ENCODE measurements at places on chromosomes 11 and 22. TPM values are rescaled to one million over a fixed set of nuclear protein-coding genes. Genes with fewer than 3 reads are reported as not detected.
A peak's percentile ranks its signal among the peaks of the same experiment; 100 is the strongest.

The INS gene
- total RNA-seq = not detected

The TRIM49D1 gene
- total RNA-seq = not detected

The SESN3 gene
- 0.14 TPM for total RNA-seq

GRCh38 chr11:87258171-87258833, 220.6 kb downstream of the TMEM135 start:
- DNase-seq = no peak

DNA sequence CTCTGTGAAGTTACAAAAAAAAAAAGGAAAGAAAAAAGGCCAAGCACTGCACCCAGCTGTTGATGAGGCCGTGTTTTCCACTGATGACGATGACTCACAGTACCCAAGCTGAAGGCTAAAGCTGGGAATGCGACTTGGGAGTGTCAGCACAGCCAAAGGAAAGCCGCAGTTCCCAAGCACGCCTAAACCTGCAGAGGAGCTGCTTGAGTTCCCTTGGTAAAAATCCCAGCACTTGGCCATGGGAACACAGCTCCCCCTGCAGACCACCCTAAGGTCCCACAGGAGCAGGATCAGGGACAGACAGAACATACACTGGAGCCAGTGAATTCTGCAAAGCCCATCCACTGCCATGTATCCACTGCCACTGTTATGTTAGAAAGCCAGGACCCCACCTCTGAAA, 39.9 kb downstream of the SERGEF start:
- DNase-seq = peak; percentile 87

- no peak for DNase-seq
Measured at GRCh38 chr11:103581760-103582159, 454.7 kb upstream of the DDI1 start.

DNA sequence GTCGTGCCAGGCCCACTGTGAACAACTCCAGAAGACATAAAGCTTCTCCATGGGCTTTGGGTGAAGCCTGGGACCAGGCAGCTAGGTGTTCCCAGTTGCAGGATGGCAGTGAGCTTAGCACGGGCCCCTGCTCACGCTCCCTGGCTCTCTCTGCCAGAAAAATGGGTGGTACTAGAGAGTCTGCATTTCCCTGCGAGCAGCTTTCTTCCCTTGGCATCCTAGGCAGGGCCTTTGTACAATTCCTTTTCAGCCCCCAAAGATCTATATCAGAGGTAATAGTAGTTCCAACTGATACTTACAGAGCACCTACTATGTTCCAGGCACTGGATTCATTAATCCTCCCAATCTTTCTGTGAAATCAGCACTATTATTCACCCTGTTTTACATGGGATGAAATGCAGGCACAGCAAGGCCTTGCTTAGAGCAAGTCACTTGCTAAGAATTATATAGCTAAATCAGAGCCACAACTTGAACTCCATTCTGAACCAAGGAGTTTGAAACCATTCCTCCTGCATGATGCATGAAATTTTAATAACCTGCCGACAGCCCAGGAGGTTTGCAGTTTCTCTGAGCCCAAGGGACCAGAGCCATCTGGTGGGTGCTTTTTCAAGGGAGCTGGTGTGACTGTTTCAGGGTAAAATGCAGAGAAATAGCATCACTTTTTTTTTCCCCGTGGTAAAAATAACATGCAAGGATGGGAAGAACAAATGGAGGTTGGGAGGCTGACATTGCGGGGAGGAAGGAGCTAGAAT, 22.7 kb downstream of the NAV2 start:
- peak; percentile 88 for DNase-seq

All from HFFc6 (cell line).